ENCODE measurements at places on chromosomes 6 and 20.

DNA sequence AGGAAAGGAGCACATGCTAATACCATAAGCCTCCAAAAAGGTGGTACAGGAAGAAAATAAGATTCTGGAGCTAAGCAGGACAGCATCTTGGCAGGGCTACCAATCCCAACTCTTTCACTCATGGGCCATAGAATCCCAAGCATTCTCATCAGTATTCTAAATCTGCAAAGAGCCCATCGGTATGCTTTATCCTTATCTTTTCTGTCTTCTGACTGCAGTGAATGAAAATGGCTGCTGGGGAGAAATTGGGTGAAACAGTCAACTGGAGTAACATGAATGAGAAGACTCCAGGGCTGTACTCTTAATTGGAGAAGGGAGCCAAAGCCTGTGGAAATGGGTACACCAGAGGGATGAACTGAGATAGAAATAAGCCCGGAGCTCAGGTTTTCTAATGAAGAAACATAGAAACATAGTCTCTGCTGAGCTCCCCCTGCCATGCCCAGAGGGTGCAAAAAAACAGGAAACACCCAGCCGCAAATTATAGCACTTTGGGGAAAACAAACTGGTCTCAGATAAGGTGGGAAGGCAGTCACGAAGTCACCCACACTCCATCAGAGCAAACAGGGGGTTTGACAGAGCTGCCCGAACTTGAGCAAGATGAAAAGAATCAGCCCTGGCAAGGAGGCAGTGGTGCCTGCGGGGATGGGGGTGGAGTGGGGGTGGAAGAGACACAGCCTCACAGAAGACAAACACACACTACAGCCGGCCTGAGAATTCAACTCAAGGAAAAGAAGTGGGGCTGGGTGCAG is 35.4 kb upstream of the E2F3 start:
- no peak for ATAC-seq

DNA sequence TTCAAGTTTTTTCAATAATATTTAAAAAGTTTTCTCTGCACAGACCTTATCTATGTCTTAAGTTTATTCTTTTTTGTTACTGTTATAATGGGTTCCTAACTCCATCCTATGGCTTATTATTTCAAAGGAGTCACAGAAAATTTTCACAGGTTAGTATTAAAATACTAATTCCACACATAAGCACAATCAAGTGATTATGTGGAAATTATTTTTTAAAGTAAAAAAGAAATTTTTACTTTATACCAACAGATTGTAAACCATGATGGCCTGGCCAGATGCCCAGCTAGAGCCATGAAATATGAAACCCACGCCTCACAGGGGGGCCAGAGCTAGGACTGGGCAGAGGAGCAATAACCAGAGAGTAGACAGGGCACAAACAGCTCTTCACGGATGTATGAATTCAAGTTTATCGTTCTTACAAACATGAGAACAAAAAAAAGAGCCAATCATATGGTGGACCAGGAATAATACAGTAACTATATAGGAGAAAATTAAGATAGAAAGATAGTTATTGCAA is 34.0 kb downstream of the NUDT3 start:
- ATAC-seq = no peak

DNA sequence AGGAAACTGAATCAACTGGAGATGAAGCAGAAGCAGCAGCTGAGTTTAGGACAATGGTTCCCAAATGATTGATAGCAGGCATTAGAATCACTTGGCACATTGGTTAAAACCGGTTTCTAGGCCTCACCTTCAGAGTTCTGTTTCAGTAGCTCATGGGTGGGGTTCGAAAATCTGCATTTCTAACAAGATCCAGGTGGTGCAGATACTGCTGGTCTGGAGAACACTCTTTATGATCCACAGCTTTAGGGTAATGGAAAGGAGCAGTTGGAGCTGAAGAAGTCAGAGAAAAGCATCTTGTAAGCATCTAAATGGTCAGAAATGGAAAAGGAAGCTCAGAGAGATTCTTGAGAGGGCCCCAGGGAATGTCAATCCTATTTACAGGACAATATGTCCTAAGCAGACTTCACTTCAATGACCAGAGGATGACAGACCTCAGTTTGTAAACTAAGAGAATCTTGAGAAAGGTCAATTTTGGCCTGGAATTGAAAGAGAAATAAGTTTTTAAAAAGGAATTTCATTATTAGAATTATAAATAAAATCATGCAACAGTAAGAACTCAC is 8.5 kb downstream of the TSPYL1 start:
- ATAC-seq = no peak

DNA sequence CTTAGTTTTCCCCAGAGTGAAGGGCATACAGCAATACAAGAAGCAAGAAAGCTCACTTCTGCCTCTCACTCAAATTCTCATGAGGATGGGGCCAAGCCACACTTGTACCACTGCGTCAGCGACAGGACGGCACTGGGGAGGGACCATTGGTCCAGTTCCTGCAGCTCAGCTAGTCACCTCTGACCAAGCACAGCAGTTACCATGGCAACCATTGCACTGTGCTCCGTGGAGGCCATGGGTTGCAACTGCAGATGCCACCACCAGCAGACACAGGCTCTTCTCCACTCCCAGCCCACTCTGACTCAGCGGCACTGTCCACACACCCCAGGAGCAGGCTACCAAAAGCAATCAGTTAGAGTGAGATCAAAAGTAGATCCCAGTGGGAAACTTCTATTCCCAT is 441.1 kb upstream of the ARID1B start:
- ATAC-seq = peak; percentile 12

- ATAC-seq = no peak
Observed at GRCh38 chr6:95417856-95418255, 159.5 kb upstream of the MANEA start.

- no peak for ATAC-seq
Observed at GRCh38 chr6:38040254-38040653, 220.7 kb downstream of the ZFAND3 start.

DNA sequence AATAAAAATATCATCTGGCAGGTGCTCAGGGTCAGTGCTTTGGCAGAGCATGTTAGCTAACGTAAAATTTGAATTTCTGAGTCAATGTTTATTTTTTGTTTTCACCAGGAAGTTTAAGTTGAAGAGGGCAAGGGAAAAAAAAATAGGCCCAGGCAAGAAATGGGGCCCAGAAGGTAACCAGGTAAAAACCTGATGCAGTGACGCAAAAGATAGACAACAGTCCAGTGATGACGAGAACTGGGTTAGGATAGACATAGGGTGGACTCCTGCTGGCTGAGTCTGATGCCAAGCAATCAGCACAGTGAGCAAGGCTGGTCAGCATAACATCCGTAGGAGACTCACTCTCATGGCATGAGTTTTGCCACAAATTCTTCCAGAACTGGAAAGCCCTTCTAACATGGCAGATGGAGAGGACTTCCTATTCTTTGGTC is 42.2 kb downstream of the ZHX3 start:
- ATAC-seq = no peak

- peak; percentile 74 for ATAC-seq
Observed at GRCh38 chr6:27890445-27891319, 21.5 kb downstream of the OR2B2 start.

GRCh38 chr20:39829661-39830060 is 859.4 kb downstream of the MAFB start:
- ATAC-seq = peak; percentile 94

- no peak for ATAC-seq
Observed at GRCh38 chr6:139649732-139650131, 275.3 kb upstream of the CITED2 start.

DNA sequence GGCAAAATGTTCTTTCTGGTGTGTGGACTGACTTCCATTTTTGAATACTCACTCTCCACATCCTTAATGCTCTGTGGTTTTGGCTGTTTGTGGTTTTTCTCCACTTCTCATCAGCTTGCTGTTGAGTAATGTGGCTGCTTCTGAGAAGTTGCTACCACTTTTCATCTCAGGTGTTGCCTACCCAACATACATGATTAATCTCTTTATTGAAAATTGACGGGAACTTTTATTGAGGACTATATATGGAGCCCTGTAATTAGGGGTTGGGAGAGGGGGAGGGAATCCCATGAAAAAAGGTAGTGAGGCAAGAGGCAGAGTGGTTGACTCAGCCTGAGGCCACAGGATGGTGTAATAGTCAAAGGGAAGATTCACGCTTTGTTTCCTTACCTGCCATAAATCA is 17.6 kb downstream of the IL22RA2 start:
- peak; percentile 56 for ATAC-seq

GRCh38 chr6:14196026-14196425 is 78.5 kb downstream of the CD83 start:
- no peak for ATAC-seq

GRCh38 chr20:1676650-1677049 is 19.1 kb upstream of the SIRPG start:
- no peak for ATAC-seq

DNA sequence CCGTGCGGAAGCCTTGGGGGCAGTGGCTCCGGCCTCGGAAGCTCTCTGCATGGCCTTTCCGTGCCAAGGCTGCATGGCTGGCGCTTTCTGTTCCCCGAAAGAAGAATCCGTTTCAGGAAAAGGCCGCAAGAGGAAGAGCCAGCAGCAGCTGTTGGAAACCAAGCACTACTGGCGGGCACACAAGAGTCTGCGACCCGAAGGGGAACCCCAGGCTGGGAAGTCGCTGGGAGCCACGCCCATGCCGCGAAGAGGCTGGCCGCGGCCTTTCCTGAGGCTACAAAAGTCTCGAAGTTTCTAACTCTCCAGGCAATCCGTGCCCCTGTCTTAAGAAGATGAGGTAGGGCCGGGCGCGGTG is at the start of gene CGAS:
Gene CGAS (minus strand): TSS at position 191 of the 355 bp plus-strand sequence. CDS start 116 bp downstream, at position 75.
- peak; percentile 91 for ATAC-seq
